Activated CD8-positive, alpha-beta memory T cell treated with anti-CD3 and anti-CD28 coated beads, Interleukin-2, amount 50 U/mL, for 4 hours (primary cell): ENCODE measurements at places on chromosomes 13 and 19.
A peak's percentile ranks its signal among the peaks of the same experiment; 100 is the strongest.

DNA sequence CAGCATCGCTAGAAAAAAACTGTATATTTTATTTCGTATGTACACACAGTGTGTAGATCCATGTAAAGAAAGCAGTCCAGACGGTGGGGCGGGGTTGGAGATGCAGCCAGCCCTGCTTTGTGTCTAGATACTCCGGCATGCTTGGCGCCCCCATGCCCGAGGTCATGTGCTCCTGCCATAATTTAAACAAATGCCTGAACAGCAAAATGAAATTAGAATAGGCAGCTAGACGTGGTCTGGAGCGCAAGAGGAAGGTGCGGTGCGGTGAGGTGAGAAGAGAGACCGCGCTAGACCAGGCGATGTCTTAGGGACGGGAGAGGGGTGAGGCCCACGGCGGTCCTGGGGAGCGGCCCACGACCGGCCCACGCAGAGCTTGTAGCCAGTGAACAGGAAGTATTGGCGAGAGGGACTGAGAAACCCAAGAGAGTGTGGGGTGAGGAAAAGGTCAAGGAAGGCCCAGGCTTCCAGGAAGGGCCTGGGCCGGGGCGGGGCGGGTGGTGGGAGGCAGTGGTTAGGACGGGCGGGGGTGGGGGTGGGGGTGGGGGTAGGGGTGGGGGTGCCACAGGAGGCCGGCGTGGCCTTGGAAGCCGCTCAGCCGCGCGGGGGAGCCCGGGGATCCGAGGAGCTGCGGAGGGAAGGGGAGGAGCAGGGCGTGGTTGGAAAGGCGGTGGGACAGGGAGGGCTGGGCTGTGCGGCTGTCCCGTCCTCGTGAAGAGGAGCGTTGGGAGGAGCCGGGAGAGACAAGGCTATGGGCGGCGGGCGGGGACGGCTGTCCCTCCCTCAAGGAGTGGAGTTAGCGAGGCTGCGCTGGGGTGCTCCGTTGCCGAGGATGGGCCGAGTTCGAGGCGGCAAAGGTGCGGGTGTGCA is 254.7 kb upstream of the SGCG start:
- no peak for DNase-seq

GRCh38 chr19:19022380-19022961 is 10.8 kb downstream of the SUGP2 start:
- DNase-seq, result no peak

DNA sequence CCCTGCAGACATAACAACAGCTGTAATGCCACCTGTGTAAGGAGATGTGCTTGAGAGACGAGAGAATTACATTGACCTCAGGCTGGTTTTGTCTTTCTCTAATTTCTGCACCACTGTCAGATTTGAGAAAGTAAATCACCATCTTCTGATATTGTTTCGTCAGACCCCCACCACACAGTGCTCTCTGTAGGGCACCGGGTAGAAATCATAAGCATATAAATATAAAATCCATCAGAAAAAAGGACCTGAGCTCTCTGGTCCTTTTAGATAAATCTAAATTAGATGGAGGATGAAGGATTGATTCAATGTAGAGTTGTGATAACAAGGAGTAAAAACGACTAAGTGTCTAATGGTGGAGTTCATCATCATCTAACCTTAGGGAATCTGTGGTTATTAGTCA is 1981.0 kb upstream of the PRR20A start:
- DNase-seq, result no peak

DNA sequence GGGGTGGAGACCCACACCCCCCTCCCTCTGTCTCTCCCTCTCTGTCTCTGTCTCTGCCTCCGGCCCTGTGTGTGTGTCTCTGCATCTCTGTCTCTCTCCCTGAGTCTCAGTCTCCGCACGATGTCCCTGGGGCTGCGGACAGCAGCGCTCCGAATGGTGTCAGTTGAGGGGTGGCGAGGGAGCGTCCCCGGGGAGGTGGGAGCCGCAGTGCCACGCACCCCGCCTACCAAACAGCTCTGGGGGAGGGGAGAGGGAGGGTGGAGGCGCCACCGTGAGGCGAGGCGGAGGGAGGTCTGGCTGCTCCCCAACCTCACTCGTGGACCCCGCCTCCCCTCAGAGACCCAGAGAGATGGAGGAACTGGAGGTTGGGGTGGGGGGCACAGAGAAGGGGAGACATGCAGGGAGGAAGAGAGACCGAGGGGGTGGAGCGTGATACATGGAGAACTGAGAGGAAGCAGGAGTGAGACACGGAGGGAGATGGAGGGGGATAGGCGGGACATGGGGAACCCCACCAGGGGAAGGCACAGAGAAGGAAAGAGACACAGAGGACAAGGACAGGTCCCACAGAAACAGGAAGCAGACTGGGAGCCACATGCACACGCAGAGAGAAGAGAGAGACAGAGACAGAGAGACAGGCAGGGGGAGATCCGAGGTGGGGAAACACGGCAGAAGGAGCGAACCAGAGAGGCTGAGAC is 7.2 kb downstream of the ERFL start:
- no peak for DNase-seq

DNA sequence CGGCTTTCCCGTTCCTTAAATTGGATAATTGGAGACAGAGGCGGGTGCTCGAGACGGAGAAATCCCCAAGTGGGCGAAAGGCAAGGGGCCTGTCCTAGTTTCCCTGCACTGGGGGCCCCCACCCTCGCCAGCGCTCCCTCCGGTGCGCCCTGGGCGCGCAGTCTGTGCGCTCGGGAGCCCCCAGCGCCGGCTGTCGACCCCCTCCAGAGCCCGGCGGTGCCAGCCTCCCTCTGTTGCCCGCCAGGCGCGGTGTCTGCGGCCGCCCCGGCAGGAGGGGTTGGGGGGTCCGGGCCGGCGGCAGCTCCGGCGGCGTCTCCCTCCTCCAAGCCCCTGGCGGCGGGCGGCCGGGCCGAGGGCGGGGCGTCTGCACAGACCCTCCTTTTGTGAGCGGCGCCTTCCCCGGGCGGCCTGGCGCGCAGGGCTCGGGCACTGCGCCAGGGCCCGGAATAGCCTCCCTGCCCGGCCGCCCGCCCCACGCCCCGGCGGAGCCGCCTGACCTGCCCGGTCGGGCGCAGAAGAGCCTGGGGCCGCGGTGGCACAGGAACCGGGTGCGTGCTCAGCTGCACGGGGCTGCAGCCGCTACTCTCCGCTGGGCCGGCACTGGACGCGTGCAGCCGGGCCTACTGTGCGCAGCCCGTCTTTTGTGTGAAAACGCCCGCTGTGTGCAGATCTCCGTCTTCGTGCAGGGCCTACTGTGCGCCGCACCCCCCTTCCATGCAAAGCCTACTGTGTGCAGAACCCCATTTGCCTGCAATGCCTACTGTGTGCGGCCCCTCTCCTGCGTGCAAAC is 13.2 kb downstream of the GADD45B start:
- no peak for DNase-seq

- DNase-seq, result no peak
These were observed 159.2 kb downstream of the SLC7A1 start for GRCh38 chr13:29436291-29436690.

- no peak for DNase-seq
These were observed 183.4 kb upstream of the NBEA start for GRCh38 chr13:34758628-34759027.

- DNase-seq, result no peak
These were observed 1.8 kb downstream of the KMT2B start for GRCh38 chr19:35719402-35720162.

- DNase-seq, result no peak
These were observed 79.1 kb upstream of the MLNR start for GRCh38 chr13:49140910-49141611.

DNA sequence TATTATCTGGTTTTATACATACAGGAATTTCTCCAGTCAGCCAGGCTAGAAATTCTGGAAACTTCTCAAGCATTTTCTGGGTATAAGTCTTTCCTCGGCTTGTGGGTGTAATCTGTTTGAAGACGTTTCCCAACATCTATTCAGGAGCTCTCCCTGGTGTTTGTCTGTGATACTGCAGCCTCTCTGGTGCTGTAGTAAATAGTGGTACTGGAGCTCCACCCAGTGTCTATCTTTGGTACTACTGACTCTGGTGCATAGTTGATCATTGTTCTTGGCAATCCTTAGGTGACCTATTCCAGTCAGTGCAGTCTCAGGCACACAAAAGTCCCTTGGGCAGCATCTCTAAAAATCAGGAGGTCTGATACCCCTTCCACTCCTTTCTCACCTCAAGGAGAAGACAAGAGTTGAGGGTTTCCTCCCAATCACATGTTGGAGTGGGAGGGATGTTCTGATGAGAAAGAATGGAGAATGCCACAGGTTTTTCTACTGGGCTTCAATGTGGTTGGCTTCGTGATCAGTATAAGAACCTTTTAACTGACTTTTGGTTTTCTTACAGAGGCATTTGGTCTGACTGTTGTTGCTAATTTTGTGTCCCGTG is 115.5 kb downstream of the CYSLTR2 start:
- peak; percentile 78 for DNase-seq

- no peak for DNase-seq
These were observed 11.5 kb downstream of the CUL4A start for GRCh38 chr13:113220877-113221276.

DNA sequence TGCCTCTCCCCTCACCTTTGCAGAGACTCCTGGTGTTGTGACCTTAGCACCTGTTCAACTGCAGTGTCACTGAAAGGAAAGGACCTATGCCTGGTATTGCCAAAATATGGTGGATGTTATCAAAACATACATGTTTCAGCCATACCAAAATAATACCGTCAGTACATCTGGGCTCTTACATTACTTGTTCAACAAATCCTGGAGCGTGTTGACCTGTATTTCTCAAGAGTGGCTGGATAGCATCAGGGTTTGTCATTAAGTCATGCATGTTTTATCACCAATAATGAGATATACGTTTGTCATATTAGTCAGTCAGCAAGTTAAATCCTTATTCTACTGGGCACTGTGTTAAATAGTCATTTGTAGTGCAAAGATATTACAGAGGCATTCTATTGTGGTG is 290.8 kb downstream of the SHISA2 start:
- DNase-seq, result no peak

GRCh38 chr13:114124921-114125320 is 7.5 kb downstream of the RASA3 start:
- peak; percentile 72 for DNase-seq

DNA sequence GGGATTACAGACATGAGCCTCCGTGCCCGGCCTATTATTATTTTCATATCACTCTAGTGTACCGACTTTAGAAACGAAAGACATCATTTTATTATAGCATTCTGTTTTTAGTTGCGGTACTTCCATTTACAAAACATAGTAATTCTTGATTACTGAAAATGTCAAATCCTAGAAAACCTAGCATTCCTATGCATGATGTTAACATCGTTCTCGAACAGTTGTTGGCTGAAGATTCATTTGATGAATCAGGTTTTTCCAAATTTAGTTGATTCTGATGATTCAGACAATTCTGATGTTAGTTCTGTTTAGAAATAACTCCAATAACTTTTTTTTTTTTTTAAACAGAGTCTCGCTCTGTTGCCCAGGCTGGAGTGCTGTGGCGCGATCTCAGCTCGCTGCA is 11.5 kb upstream of the MTRF1 start:
- DNase-seq, result no peak

GRCh38 chr19:45130888-45131615 is 29.7 kb downstream of the NKPD1 start:
- DNase-seq, result no peak

DNA sequence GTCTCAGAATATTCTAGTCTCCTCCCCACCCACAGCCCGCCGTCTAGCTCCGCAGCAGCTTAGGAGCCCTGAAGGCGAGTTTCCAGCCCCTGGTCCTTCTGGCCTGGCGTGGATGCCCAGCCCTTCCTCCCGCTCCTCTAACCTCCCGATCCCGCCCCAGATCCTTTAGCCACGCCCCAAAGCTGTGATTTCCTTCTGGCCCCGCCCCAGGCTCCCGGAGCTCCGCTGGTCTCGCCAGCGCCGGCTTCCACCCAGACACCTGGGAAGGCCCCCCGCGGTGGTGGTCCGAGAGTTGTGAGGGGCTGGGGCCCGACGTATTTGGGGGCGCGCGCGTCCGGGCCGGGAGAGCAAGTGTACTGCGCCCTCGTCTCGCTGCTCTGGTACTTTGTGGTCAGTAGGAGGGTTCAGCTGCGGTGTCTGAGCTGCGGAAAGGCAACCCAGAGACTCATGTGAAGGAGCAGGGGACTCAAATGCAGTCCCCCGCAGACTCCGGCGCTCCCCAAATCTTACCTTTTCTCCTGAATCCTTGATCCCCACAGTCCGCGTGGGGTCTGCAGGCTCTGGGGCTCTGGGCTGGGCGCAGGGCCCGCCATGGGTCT is at the start of gene CGB7:
Gene CGB7, minus strand, starts transcription at position 114 of the 599 bp plus-strand sequence. CDS start 2,374 bp downstream, outside the sequence.
- peak; percentile 38 for DNase-seq

- no peak for DNase-seq
These were observed 11.2 kb upstream of the ERVV-1 start for GRCh38 chr19:53002479-53002878.

DNA sequence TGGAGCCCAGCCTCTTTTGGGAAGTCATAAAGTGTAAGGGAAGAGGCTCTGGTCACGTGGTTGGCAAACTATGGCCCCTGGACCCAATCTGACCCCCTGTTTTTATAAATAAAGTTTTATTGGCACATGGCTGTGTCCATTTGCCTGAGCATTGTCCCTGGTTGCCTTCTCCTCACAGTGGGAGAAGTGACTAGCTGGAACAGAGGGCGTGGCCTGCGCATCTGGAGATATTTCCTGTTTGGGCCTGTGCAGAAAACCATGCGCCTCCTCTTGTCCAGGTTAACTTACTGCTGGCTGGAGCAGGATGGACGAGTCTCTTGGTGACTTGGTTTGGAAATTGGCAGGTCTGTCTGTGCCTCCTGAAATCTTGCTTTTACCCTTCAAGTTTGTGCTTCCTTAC is 48.3 kb downstream of the KDM4B start:
- DNase-seq, result no peak

DNA sequence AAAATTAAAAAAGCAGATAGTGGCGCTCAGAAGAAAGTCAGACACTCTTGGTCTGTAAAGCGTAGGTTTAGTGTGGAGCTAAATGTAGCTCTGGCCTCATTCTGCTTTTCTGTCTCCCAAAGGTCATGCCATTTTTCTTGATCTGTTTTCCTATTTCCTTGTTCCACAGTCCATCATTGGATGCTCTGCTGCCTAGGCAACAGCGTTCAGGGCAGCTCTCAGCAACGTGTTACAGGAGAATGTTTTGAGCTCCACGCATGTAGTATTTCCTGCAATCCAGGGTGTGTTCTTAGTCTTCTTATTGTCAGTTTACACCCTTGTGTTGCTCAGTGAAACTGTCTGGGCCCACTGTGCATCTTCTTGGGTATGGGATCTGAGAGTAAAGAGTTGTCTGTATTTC is 46.0 kb upstream of the PCDH8 start:
- DNase-seq, result no peak

- DNase-seq, result no peak
These were observed 10.8 kb downstream of the SOX21 start for GRCh38 chr13:94701313-94702180.

GRCh38 chr19:35042056-35042730 is 672 bp downstream of the HPN start:
- DNase-seq, result no peak

DNA sequence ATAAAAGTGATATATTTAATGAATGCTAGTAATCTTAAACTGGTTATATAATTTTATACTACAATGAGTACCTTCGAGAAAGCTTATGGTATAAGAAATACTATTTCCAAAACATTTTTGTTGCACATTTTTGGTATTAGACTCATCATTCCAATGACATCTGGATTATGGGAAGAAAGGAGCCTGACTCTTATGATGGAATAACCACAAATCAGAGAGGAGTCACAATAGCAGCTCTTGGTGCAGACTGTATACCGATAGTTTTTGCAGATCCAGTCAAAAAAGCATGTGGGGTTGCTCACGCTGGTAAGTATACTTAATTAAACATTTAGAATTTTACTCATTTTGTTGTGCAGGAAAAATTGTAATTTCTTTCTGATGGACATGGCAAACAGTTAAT is 3.9 kb downstream of the LACC1 start:
- DNase-seq, result no peak

- no peak for DNase-seq
These were observed 25.7 kb upstream of the WASF3 start for GRCh38 chr13:26531742-26532141.
